ENCODE measurements at places on chromosomes 3 and 15.

GRCh38 chr15:43859546-43859945 lies 32.7 kb downstream of the WDR76 start:
- DNase-seq = no peak

DNA sequence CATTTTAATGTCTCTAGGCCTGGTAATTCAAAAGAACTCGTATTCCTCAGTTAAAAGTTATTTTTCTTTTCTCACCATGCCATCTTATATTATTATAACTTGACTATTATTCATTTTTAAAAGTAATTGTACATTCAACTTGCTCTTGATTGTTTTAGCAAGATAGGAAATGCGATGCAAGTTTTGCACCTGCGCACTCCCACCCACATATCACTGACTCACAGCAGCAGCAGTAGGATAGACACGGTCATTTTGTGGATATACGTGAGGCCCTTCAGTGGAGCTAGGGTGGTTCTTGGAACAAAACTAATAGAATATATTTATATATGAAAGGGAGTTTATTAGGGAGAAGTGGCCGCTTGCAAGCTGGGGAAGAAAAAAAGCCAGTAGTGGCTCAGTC lies 95.5 kb upstream of the UBE3A start:
- no peak for DNase-seq

DNA sequence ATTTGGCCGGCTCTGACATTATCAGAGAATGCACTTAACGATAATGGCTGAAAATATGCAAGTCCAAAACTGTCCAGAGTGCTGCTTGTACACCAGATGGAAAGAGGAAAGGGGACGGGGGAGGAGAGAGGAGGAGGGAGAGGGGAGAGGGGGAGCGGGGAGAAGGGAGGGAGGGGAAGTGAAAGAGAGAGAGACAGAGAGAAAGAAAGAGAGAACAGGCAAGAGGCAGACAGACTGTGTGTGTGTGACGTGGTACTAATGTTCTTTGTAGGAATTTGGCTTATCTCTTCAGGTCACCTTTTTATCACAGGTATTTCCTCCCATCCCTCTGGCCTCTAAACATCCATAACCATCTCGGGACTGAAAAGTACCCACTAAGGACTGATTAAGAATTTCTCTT lies 75.1 kb upstream of the LMOD3 start:
- no peak for DNase-seq

DNA sequence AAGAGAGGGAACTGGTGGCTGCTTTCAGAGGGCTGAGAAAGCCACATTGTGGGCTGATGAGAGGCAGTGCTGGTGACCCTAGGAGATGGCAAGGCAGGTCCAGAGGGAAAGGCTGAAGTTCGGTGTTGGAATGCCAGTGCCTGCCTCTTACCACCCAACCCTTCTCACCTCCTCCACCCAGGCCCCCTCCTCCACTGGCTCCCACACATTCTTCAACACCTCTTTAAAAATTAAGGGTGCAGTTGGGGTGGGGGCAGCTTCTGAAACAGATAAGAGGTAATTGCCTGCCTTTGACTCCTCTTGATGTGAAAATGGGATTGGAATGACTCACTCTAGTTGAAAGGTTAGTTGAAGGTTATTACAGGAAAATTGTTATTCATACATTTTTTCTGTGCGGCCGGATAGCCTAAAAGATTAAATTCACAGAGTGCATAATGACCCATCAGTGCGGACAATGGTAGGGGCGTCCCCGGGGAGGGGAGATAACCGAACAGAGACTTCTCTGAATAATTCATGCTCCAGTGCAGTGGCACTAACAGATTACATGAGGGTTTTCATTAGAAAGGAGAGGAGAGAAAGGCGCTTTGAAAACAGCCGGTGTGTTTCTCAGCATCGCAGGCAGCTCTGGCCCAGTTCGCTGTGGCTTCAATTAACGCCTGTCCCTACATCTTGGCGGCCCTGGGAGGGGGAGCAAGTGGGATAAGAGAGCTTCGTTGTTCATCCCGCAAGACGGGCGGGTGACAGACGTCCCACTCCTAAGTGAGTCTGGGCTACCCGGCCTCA lies 212.4 kb downstream of the TLE3 start:
- no peak for DNase-seq

GRCh38 chr15:96184297-96184696 lies 146.2 kb upstream of the NR2F2 start:
- DNase-seq = no peak

GRCh38 chr15:88108477-88108876 lies 148.1 kb downstream of the NTRK3 start:
- DNase-seq = no peak

DNA sequence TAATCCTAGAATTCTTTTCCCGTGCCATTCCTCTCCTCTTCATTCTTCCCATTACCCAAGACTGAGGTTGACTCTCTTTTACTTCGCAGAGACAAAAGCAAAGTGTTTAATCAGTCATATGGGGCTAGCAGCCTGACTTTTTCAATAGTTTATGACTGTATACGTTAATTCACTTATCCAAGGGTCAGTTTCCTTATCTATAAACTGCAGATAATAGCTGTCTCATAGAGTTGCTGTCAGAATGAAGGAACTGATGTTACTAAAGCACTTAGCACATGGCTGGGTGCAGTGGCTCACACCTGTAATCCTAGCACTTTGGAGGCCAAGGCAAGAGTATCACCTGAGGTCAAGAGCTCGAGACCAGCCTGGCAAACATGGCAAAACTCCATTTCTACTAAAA lies 43.5 kb upstream of the ULK4 start:
- no peak for DNase-seq

- DNase-seq = no peak
Observed at GRCh38 chr15:95405447-95405846, 925.1 kb upstream of the NR2F2 start.

GRCh38 chr3:129315998-129316247 lies 37.3 kb downstream of the HMCES start:
- no peak for DNase-seq

- DNase-seq = no peak
Observed at GRCh38 chr3:84925571-84925970, 33.2 kb upstream of the CADM2 start.

DNA sequence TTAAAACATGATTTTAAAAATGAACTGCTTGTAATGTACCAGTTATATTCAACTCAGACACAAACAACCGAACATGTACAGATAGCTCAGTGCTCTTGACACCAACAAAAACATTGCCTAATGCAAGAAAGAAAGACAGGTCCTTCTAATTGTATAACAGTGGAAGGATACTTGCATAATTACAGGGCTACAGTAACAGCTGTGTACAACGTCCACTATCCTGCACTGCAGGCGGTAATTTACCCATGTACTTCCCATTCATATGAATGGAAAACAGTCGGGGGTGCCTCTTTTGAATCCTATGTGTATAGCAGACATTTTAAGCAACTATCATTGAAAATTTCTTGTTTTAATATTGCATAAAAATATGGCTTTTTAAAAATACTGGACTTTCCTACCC lies 41.1 kb upstream of the PLSCR5 start:
- no peak for DNase-seq

DNA sequence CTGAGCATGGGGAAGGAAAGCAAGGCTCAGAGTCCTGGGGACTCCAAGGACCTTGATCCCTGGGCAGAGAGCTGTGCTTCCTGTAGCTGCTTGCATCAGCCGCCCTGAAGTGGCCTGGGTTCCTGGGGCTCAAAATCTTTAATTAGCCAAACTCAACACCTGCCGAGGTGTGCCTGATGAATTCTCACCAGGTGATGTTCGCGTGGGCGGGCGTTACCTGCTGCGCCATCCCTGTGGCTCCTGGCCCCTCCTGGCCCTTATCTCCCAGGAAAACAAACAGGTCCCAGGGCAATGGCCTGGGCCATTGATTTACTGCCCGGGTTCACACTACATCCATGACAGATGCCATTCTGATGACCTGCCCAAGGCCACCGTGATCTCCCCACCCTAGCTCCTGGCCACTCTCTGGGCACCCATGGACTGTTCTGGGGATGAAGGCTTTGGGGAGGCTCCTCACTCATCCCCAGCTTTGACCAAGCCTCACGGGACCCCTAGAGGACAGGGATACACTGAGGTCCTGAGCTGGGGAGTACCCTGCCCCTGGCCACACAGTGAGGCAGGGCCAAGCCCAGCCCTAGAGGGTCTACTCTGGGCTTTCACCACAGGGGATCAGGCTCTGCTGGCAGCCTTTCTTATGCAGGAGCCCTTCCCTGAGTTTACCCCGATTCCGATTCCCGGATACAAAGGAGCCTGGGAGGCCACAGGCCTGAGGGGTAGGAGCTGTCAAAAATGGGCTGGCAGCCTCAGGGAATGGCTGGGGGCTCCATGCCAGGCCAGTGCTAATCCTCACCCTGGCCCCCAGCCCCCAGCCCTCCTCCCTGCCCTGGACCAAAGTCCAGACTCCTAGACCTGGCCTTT lies 5.7 kb downstream of the SLC38A3 start:
- no peak for DNase-seq

GRCh38 chr15:38216763-38217162 lies 35.9 kb upstream of the SPRED1 start:
- DNase-seq = no peak

GRCh38 chr3:25458420-25458814 lies 30.4 kb downstream of the RARB start:
- no peak for DNase-seq

DNA sequence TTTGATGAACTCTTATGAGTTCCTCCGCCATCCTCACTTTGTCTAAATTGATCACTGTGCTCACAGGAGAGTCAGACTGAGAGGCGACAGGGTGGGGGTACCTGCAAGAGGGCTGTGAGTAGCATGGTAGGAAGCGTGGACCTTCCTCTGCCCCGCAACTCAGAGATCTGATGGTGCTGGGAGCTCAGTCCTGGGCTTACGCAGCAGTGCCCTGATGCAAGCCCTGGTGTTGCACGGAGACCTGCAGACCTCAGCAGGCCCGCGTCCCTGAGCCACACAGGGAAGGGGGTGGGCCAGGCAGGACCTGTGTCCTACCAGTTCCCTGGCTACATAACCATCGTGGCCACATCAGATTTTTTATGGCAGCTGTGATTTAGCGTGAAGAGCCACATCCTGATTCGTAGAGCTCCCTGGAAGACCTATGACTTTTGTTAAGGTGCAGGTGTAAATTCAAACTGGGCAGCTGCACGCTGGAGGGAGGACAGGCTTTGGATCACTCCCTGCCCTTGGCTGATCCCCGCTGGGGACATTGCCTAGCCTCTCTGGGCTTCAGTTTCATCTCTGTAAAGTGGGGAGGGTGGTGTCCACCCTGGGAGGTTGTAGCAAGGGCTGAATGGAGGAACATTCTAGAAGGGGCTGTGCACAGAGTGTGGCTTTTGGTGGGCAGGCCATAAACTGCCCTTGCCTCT lies 176.1 kb downstream of the KLF13 start:
- no peak for DNase-seq

GRCh38 chr3:59810606-59811005 lies 760.8 kb upstream of the CFAP20DC start:
- no peak for DNase-seq

DNA sequence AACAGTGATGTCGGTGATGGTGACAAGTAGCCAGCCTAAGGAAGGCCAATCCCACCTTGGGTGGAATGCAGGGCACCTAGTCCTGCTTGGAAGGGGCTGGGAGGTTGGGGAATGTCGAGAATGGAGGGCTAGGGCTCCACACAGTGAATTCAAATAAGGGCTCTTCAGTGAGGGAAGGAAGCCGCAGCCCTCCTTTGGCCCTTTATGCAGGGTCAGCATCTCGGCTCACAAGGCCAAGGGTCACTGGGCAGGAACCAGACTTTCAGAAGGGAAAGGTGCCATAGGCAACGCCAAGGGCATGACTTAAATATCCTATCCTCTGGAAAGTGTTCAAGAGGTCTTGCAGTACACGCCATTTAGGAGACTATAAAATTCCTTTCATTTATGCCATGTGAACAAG lies 56.9 kb downstream of the CLEC3B start:
- DNase-seq = no peak

GRCh38 chr15:81955382-81956062 lies 90.3 kb downstream of the MEX3B start:
- no peak for DNase-seq

DNA sequence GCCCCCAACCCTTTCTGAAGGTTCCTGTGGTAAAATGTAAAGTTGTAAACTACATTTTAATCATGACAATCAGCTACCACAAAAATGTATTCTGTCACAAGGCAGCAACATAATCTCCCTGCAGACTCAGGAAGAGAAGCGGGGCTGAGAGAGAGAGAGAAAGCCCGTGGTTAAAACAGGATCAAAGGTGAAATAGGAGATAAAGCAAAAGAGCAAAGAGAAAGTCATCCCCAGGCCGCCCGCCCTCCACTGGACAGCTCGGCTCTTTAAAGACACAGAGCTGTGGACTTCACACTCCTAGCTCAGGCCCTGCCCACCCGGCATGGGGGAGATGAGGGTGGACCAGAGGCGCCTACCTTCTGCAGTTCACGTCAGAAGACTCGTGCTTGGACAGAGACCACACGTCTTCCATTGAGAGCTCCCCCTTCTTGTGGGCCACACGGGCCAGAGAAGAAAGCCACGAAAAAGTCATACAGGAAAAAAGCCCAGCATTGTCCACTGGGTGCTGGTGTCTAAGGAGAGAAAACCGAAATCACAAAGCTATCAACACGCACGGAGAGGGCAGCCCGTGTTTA lies 29.4 kb downstream of the ABCC5 start:
- DNase-seq = no peak

GRCh38 chr3:192409201-192409837 lies 318.0 kb downstream of the FGF12 start:
- DNase-seq = no peak

DNA sequence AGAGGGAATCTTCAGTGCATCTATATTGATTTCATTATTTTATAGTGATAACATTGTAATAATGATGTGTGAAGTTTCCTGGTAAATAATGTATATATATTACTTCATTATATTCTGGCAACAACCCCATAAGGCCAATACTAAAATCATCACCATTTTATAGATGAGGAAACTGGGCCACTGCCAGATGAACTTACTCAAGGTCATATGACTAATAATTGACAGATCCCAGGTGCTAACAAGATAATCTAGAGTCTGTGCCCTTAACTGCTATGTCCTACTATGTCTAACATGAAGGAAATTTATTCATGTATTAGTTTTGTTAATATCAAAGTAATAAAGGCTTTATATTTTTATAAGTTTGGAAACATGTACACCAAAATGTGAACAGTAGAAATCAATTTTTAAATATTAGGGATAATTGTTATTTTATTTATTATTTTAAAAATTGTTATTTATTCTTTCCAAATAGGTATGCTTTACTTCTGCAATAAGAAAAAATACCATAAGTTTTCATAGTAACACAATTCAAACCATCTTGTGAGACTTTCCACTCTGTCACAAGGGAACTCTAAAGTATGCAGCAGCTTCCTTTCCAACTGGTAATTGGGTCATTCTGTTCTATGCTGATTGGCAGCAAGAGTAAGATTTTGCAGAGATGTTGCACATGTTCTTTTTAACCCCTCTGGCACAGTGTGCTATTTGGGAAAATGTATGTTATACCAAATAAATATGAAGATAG lies 90.8 kb upstream of the CMC1 start:
- DNase-seq = no peak

- no peak for DNase-seq
Observed at GRCh38 chr3:11944052-11944673, 60.0 kb upstream of the SYN2 start.

GRCh38 chr3:170346481-170347392 lies 10.8 kb upstream of the SKIL start:
- no peak for DNase-seq

- no peak for DNase-seq
Observed at GRCh38 chr15:81254277-81254915, 57.7 kb downstream of the IL16 start.

Measured in effector memory CD8-positive, alpha-beta T cell (primary cell).